Stimulated activated memory B cell treated with anti-CD40 and anti-IgM and Interleukin-4, amounts not matched to agents 10 μg/mL and 1 μg/mL and 100 μg/mL, for 72 hours (primary cell): ENCODE measurements at places on chromosomes 1 and 21.

- ATAC-seq, result no peak
- H3K4me3 ChIP-seq, result no peak overlapping the region
- no peaks in the 10 kb centered on the region for H3K4me1 ChIP-seq
- no peak overlapping the region for H3K27ac ChIP-seq
- no peaks in the 10 kb centered on the region for H3K36me3 ChIP-seq
Measured at GRCh38 chr1:85166351-85166750, 34.5 kb downstream of the SYDE2 start.

DNA sequence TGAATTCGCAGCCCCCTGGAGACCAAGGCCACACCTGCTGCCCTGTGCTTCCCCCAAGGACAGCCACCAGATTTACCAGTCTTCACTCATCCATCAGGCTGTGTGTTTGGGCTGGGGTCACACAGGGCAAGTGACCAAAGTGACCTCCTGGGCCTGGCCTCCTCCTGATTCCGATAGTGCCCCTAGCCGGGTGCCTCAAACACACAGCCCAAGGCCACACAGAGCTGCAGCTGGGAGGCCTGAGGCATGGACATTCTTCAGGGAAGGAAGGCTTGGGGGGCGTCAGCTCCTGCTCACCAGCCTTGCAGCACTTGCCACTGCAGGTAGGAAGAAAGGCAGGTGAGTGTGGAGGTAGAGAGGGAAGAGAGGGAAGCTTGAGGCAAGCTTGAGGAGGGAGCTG, 181.3 kb downstream of the RUNX1 start:
- peaks cover 55% of the 10 kb centered on the region for H3K36me3 ChIP-seq
- H3K27me3 ChIP-seq, result no peaks in the 10 kb centered on the region
- ATAC-seq, result no peak
- peaks cover 41% of the 10 kb centered on the region for H3K4me1 ChIP-seq
- H3K4me3 ChIP-seq, result no peak overlapping the region
- H3K27ac ChIP-seq, result peak overlapping the region; percentile 23

- H3K4me3 ChIP-seq, result no peak overlapping the region
- ATAC-seq, result no peak
- H3K36me3 ChIP-seq, result no peaks in the 10 kb centered on the region
- peaks cover 13% of the 10 kb centered on the region for H3K4me1 ChIP-seq
- peaks cover 12% of the 10 kb centered on the region for H3K27me3 ChIP-seq
Measured at GRCh38 chr1:183233113-183233512, 47.0 kb downstream of the LAMC2 start.

- no peaks in the 10 kb centered on the region for H3K4me1 ChIP-seq
- H3K36me3 ChIP-seq, result no peaks in the 10 kb centered on the region
- no peak for ATAC-seq
- H3K27ac ChIP-seq, result no peak overlapping the region
- H3K4me3 ChIP-seq, result no peak overlapping the region
Measured at GRCh38 chr1:12709091-12709491, 6.8 kb upstream of the AADACL3 start.

DNA sequence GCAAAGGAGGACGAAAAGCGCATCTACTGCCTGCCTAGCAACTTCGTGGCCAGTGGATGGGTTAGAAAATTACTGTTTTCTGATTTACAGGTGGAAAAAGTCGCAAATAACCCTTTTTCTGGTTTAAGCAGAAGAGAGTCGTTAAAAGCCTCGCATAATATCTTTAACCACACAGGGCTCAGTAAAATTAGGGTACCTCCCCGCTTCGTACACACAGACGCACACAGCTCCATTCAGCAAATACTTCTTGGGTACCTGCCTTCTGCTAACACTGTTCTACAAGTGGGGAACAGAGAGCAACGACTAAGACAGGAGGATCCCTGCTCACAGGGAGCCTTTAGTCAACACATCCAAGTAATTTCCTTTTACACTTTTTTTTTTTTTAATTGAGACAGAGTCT, 704 bp downstream of the ALG6 start:
- H3K27me3 ChIP-seq, result no peaks in the 10 kb centered on the region
- peaks cover 17% of the 10 kb centered on the region for H3K36me3 ChIP-seq
- H3K27ac ChIP-seq, result peak overlapping the region; percentile 72
- H3K4me1 ChIP-seq, result peaks cover 34% of the 10 kb centered on the region

- H3K27ac ChIP-seq, result no peak overlapping the region
- peaks cover 10% of the 10 kb centered on the region for H3K27me3 ChIP-seq
- ATAC-seq, result no peak
Measured at GRCh38 chr21:35674895-35675470, 385.3 kb downstream of the SETD4 start.

DNA sequence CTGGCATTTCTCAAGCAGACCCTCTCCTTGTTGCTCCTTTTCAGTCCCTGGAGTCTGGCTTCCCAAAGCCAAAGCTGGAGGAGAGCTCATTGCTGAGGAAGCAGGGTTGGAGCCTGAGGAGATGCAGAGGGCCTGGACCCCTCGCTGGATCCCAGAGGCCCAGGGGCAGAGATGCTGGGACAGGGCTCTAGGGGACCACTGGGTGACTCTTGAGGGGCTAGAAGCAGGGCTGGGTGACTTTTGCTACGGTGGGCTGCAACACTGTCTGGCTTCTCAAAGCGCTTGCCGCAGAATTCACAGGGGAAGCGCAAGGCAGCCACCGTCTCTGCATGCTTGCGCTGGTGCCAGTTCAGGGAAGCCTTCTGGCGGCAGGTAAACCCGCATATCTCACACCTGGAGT, 8.8 kb downstream of the ZNF692 start:
- no peaks in the 10 kb centered on the region for H3K27me3 ChIP-seq
- H3K36me3 ChIP-seq, result peaks cover 28% of the 10 kb centered on the region
- H3K27ac ChIP-seq, result no peak overlapping the region
- ATAC-seq, result no peak
- no peak overlapping the region for H3K4me3 ChIP-seq

DNA sequence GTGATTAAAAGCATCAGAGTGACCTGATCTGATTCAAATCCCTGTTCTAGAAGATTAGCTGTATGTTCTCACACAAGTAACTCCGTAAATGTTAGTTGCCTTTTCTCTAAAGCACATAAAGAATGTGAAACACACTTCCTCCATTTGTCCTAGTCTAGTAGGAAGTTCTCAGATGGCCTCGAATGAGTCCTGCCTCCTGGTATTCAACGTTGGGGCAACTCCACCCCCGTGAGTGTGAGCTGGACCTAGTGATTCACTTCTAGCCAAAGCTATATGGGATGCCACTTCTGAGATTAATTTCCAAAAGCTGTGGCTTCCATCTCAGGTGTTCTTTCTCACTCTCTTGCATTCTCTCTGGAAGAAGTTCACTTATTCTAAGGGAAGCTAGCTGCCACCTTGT, 267.6 kb downstream of the GPATCH2 start:
- H3K27me3 ChIP-seq, result no peaks in the 10 kb centered on the region
- H3K4me3 ChIP-seq, result no peak overlapping the region
- no peak overlapping the region for H3K27ac ChIP-seq
- no peaks in the 10 kb centered on the region for H3K4me1 ChIP-seq

DNA sequence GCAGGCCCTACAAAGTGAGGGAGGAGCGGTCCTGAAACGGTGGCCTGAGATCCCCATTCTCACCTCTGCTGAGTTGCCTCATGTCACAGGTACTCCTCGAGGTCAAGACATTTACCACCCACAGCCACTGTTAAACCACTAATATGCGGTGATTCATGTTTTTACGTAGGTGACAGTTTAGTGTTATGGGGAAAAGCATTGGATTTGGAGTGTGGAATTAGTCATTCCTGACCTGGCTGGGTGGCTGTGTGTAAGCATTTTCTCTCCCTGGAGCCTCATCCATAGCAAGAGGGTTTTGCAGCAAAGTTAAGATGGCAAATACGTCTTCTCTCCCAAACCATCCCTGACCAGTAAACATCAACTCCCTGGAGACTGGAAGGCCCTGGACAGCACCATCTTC, 57.8 kb upstream of the KCNJ6 start:
- H3K4me3 ChIP-seq, result no peak overlapping the region
- H3K27ac ChIP-seq, result no peak overlapping the region
- no peak for ATAC-seq
- H3K36me3 ChIP-seq, result no peaks in the 10 kb centered on the region
- no peaks in the 10 kb centered on the region for H3K4me1 ChIP-seq

GRCh38 chr1:18634276-18634675, 3.6 kb downstream of the PAX7 start:
- H3K4me1 ChIP-seq, result peaks cover 1% of the 10 kb centered on the region
- no peak for ATAC-seq
- peaks cover 99% of the 10 kb centered on the region for H3K27me3 ChIP-seq
- no peak overlapping the region for H3K27ac ChIP-seq
- no peak overlapping the region for H3K4me3 ChIP-seq

DNA sequence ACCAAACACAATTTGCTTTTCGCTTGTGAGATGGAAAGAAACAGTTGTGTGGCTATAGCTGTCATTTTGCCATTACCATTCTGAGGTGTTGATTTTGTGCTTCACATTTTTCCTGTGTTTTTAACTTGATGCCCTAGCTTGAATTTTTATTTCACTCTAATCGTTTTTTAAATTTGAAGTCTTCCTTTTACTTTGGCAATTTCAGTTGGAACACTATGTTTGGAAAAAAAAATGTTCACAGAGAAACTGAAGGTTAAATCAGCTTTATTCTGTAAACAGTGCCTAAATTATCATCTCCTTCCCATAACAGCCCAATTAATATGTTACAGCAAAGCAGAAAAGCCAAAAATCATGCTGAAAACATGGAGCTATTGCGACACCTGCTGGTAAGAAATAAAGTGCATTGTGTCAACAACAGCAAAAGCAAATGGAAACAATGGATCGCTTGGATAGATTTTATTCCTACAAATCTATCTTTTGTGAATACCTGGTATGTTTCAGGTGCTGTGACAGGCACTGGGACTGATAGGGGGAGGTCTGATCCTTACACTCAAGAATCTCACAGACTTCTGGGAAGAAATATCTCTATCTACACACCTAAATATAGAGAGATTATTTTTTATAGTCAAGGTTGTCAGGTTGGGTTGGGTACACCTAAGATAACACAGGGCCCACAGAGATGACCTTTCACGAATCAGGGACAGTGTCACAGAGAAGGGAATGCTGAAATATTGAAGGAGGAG, 16.2 kb upstream of the ERICH3 start:
- no peaks in the 10 kb centered on the region for H3K27me3 ChIP-seq
- H3K36me3 ChIP-seq, result no peaks in the 10 kb centered on the region

DNA sequence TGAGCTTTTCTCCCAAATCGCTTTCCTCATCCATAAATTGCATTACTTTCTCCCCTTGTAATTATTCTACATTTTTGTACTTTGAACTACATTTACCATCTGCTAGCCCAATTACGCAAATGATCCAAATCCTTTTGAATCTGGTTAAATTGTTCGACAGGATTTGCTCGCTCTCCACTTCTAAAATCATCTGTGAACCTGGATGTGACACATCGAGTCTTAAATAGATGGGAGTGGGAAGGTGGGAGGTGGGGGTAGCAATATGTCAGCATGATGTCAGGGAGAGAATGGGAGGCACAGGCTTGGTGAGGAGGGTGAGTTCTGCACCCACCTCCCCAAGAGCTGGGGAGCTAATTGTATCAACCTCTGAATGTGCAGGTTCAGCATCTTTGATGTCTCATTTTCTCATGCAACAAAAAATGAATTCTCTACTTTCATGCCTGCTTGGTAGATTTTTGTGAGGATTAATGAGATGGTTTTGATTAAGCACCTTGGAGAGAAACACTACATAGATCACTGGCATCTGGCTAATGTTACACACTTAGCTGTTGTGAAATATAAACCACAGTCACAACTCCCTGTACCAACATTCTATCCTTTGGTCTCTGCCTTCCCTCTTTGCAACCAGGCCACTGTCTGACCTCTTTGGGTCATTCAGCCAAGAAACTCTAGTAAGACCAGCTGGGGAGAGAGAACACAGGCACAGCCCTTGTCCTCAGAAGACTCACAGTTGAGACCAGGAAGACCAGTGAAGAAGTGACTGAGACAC, 165.1 kb downstream of the DAB1 start:
- no peak overlapping the region for H3K27ac ChIP-seq
- H3K4me3 ChIP-seq, result no peak overlapping the region
- H3K27me3 ChIP-seq, result no peaks in the 10 kb centered on the region
- H3K4me1 ChIP-seq, result no peaks in the 10 kb centered on the region
- H3K36me3 ChIP-seq, result no peaks in the 10 kb centered on the region

GRCh38 chr21:38905752-38906151, 100.0 kb downstream of the ETS2 start:
- ATAC-seq, result no peak
- peaks cover 18% of the 10 kb centered on the region for H3K27me3 ChIP-seq
- H3K4me3 ChIP-seq, result no peak overlapping the region

DNA sequence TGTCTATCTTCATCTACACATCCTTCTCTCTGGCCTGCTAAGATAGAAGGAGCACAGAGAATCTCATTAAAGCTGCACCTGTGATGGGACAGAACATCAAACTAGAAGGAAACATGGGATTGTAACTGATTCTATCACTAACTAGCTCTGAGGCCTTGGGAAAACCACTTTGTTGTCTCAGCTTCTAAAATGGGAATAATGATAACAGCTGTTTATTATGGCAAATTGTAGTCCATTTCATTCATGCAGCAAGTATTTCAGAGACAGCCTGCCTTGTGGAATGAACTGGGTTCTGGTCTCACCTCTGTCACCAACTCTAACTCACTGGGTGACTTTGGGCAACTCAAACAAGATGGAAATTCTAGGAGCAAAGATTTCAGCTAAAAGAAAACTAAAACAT, 12.4 kb downstream of the GJA5 start:
- H3K4me1 ChIP-seq, result no peaks in the 10 kb centered on the region
- ATAC-seq, result no peak
- H3K27me3 ChIP-seq, result peaks cover 14% of the 10 kb centered on the region
- no peaks in the 10 kb centered on the region for H3K36me3 ChIP-seq

GRCh38 chr21:25080141-25080540, 527.1 kb downstream of the MRPL39 start:
- H3K36me3 ChIP-seq, result no peaks in the 10 kb centered on the region
- ATAC-seq, result no peak
- no peak overlapping the region for H3K4me3 ChIP-seq

DNA sequence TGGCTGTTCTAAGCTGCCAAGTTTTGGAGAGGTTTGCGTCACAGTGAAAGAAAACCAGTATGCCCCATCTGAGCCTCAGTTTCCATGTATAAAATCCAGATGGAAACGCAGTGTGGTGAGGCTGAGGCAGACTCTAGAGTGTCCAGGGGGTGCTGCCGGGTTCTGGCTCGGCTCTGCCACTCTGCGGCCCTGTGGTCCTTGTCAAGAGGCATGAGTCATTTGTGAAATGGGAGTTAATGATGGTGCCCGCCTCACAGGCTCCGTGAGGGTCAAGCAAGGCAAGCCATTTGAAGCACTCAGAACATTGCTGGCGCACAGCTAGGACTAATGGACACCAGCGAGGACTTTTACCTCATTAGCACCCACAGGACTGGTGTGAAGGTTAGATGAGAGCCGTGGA, 214.3 kb downstream of the PTPRU start:
- no peak overlapping the region for H3K4me3 ChIP-seq
- no peaks in the 10 kb centered on the region for H3K4me1 ChIP-seq
- no peak overlapping the region for H3K27ac ChIP-seq
- H3K36me3 ChIP-seq, result no peaks in the 10 kb centered on the region
- no peak for ATAC-seq

DNA sequence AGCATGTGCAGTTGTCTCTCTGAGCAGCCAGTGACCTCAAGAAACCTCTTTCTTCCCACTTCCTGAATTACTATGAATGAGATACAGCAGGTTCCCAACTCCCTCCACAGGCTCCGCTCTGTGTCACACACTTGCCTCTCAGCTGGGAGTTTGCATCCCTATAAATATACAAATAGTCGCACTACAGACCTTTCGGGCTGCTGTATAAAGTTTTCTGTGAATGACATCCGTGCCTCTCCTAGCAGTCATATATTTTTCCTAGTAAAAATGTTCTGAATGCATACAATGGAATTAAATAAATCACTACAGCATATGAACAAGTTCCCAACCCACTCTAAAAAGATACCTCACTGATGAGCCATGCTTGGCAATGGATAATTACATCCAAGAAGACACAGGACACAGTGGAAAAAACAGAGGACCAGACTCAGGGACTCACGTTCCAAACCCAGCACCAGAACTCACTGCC, 66.8 kb downstream of the CAPZB start:
- no peaks in the 10 kb centered on the region for H3K27me3 ChIP-seq
- H3K4me1 ChIP-seq, result peaks cover 64% of the 10 kb centered on the region
- no peak for ATAC-seq
